Activated CD4-positive, alpha-beta memory T cell treated with anti-CD3 and anti-CD28 coated beads for 36 hours (primary cell): ENCODE measurements at places on chromosomes 1 and 21.

DNA sequence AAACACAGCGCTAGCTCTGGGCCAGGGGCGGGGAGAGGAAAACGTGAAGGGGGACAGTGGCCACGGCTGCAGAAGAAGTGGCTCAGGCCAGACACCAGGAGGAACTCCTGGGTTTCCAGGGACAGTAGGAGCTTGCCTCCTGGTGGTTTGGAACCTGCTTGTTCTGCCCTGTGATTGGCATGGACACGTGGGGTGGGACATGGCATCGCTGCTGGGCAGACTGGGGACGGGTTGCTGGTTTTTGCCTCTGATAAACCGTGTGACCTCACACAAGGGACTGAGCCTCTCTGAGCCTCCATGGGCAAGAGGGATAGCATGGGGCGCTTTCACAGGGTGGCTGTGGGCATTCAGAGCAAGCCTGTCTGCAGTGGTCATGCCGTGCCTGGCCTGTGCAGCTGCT, 7.5 kb upstream of the PLCH2 start:
- H3K36me3 ChIP-seq, result no peaks in the 10 kb centered on the region
- no peak overlapping the region for H3K27ac ChIP-seq
- DNase-seq, result no peak

GRCh38 chr1:34470401-34470800, 284.4 kb upstream of the GJB5 start:
- no peaks in the 10 kb centered on the region for H3K4me1 ChIP-seq
- peaks cover 11% of the 10 kb centered on the region for H3K27me3 ChIP-seq
- no peaks in the 10 kb centered on the region for H3K36me3 ChIP-seq

DNA sequence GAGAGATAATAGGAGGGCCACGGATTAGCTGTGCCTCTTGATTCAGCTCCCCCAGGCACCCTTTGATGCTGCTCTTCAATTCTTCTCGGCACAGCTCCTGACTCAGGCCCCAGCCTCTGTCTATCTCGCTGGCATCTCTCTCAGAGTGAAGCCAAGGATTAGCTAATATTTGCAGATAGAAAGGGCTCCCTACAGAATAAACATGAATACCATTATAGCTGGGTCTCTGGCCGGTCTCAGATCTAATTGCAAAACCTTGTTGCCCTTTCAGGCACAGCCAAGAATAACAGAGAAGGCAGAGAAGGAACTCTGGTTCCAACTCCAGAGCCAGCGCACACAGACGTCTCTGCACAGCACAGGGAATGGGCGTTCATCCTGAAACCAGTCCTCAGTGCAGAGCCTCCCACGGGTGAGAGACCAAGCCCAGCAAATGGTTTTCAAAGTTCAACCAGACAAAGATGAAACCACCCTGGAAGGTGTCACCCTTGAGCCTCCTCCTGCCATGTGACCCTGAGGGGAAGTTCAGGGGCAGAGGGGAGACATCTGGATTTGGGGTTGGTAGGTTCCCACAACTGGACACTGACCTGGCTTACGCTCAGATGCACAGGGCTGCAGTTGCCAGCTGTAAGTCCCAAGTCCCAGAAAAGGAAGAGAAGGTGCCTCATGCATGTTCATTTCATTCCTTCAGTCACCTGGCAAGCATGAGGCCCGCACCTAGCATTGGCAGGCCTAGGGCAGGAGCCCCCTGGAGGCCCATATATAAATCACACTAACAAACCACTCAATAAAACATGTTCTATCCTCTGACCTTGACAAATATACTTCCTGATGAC, 394.0 kb downstream of the NPHP4 start:
- no peak overlapping the region for H3K27ac ChIP-seq
- no peaks in the 10 kb centered on the region for H3K4me1 ChIP-seq
- no peaks in the 10 kb centered on the region for H3K36me3 ChIP-seq
- H3K4me3 ChIP-seq, result no peak overlapping the region
- H3K27me3 ChIP-seq, result no peaks in the 10 kb centered on the region
- DNase-seq, result no peak

DNA sequence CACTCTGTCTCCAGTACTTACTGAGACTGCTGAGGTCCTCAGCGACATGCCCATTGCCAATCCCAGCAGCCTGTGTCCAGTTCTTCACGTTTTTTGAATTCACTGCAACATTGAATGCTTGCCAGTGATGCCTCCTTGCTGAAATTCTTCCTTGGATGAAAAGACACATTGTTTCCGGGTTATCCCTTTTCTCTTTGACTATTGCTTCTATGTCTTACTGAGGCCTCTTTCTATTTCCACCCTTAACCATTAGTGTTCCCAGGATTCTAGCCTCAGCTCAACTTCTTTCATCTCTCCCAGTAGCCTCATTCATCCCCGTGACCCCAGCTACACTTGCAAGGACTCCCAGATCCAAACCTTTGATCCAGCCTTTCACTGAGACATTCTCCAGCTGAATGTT, 46.5 kb upstream of the KIF26B start:
- H3K27ac ChIP-seq, result no peak overlapping the region
- H3K4me1 ChIP-seq, result no peaks in the 10 kb centered on the region
- H3K4me3 ChIP-seq, result no peak overlapping the region
- no peaks in the 10 kb centered on the region for H3K36me3 ChIP-seq

GRCh38 chr1:44909901-44910544, 67.0 kb upstream of the PTCH2 start:
- no peak overlapping the region for H3K4me3 ChIP-seq
- H3K36me3 ChIP-seq, result peaks cover 17% of the 10 kb centered on the region
- no peaks in the 10 kb centered on the region for H3K4me1 ChIP-seq
- no peak for DNase-seq
- no peak overlapping the region for H3K27ac ChIP-seq
- H3K27me3 ChIP-seq, result no peaks in the 10 kb centered on the region

DNA sequence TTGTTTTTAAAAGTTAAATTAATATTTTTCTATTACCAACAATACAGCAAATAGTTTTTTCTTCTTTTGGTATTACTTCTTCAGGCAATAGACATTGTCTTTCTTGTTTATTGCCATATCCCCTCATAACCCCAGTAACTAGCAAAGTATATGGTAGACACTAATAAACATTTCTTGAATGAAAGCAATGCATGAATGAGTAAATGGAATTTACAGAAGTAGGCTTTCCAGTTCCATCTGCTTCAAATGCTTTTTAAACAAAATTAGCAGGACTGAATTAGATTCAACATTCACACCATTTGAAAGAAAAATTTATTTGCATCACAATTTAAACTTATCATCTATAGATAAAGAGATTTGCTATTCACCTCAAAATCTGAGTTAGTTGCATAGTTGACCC, 5.6 kb upstream of the DR1 start:
- H3K4me1 ChIP-seq, result peaks cover 19% of the 10 kb centered on the region
- peaks cover 18% of the 10 kb centered on the region for H3K36me3 ChIP-seq
- DNase-seq, result no peak
- no peak overlapping the region for H3K27ac ChIP-seq

- no peaks in the 10 kb centered on the region for H3K4me1 ChIP-seq
- DNase-seq, result no peak
- H3K36me3 ChIP-seq, result peaks cover 11% of the 10 kb centered on the region
- no peak overlapping the region for H3K27ac ChIP-seq
- no peaks in the 10 kb centered on the region for H3K27me3 ChIP-seq
Observed at GRCh38 chr1:180786624-180787023, 126.1 kb upstream of the KIAA1614 start.

GRCh38 chr1:85611856-85612255, 31.3 kb downstream of the CCN1 start:
- no peak overlapping the region for H3K4me3 ChIP-seq
- no peaks in the 10 kb centered on the region for H3K27me3 ChIP-seq
- H3K4me1 ChIP-seq, result no peaks in the 10 kb centered on the region
- no peak overlapping the region for H3K27ac ChIP-seq
- H3K36me3 ChIP-seq, result no peaks in the 10 kb centered on the region

GRCh38 chr1:112515311-112516009, 6.7 kb downstream of the WNT2B start:
- no peaks in the 10 kb centered on the region for H3K27me3 ChIP-seq
- no peak overlapping the region for H3K27ac ChIP-seq
- no peaks in the 10 kb centered on the region for H3K36me3 ChIP-seq
- no peaks in the 10 kb centered on the region for H3K4me1 ChIP-seq
- H3K4me3 ChIP-seq, result no peak overlapping the region

- no peaks in the 10 kb centered on the region for H3K4me1 ChIP-seq
- peaks cover 8% of the 10 kb centered on the region for H3K27me3 ChIP-seq
- no peak overlapping the region for H3K4me3 ChIP-seq
- no peak overlapping the region for H3K27ac ChIP-seq
- no peaks in the 10 kb centered on the region for H3K36me3 ChIP-seq
Observed at GRCh38 chr1:203217668-203218067, 11.8 kb downstream of the CHIT1 start.

- no peaks in the 10 kb centered on the region for H3K27me3 ChIP-seq
- H3K4me3 ChIP-seq, result no peak overlapping the region
- peaks cover 29% of the 10 kb centered on the region for H3K4me1 ChIP-seq
- DNase-seq, result no peak
Observed at GRCh38 chr1:67190410-67190809, 24.2 kb downstream of the IL23R start.

DNA sequence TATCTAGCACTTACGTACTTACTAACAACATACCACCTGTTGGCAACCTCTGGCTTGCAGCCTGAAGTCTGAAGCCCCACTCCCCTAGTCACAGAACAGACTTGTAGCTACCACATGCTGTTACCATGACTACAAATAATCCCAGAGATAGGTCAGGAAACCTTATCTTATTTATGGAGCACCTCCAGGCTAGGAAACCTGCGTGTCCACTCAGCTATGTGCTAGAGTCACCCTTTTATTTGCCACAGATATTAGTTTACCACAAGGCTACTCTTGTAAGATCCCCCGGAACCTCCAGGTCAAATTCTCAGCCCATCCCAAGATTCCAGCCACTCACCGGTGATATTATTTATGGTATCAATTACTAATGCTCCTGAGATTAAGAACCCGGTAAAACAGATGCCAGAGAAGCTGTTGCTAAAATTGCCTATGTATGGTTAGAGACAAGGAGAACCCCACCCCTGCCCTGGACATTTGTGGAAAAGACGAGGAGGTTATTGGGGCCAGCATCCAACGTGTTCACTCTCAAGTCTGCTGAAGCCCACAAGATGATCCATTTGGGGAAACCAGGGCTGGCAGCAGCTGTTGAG, 116.5 kb downstream of the TBX15 start:
- no peak for DNase-seq
- H3K4me3 ChIP-seq, result no peak overlapping the region
- no peaks in the 10 kb centered on the region for H3K4me1 ChIP-seq
- no peak overlapping the region for H3K27ac ChIP-seq
